ENCODE measurements at places on chromosomes 5 and 9.

GRCh38 chr5:142427015-142427364, 102.2 kb upstream of the SPRY4 start:
- no peak for DNase-seq

DNA sequence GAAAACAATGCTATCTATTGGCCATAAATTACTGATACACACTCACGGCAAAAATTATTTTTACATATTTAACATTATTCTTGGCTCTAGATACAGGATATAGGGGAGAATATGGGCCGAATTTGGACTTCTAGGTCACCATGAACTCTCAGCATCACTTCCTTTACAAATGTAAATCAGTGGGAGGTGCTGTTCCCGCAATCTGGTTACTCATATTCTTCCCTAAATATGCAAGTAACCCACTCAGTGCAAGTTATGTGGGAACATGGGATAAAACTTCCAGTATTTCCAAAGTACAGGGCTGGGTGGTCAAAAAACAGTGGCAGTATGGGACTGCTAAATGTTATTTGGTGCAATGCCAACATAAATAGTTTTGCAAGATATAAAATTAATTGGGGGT, 145.6 kb downstream of the PPP2R2B start:
- DNase-seq, result no peak

DNA sequence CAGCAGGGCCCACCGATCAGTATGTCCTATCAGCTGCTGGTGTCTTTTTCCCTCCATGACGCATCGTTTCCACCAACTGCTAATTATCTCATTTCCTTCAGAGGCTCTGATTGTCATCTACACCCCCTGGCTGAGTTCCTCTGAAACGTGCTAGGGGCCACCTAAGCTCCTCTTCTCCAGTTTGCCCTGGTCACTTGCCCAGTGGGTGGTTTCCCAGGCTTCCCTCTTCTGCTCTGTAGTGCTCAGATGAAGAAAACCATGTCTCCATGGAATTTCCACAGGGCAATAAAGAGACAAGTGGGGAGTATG, 65.3 kb downstream of the TSTD2 start:
- peak; percentile 80 for DNase-seq

DNA sequence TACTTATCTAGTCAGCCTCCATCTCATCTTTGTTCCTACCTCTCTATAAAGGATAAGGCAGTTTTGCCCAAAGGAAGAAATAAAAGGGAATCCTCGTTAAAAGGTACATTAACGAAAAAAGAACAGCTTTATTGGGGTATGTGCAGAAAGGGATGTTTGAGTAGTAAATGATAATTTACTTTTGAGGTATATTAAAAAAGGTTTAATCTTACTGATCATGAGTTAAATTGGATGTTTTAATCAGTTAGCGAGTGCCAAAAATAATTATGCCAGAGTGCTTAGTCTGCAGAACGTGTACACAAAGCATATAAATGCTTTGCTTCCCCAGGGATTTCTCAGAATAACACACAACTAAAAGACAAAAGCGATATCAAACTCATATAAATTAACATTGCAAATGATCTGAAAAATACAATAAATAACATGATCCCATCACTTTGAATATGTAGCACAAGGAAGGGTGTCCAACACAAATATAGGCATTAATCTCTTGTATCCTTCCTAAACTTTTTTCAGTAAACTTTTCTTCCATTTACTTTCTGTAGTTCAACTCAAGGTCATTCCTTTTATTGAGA, 865.0 kb downstream of the NR2F1-AS1 start:
- no peak for DNase-seq

GRCh38 chr9:36189976-36190375, 745 bp upstream of the CLTA start:
- DNase-seq, result peak; percentile 32

DNA sequence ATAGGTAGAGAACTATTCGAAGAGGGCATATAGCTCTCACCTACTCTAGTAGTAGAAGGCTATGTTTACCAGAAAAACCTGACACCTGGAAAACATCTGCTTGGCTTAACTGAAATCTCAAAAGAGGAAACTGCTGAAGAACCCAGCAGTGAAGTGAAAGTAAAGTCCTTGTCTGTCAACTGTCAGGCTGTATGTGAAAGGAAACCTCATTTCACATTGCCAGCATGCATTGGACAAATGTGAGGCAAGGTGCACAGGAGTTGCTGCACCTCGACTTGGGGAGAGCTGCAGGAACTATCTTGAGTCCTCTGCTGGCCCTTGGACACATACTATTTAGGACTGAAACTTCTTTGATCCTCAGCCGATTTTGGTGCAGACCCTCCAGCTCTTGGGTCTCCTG, 53.3 kb downstream of the NREP start:
- DNase-seq, result peak; percentile 49

DNA sequence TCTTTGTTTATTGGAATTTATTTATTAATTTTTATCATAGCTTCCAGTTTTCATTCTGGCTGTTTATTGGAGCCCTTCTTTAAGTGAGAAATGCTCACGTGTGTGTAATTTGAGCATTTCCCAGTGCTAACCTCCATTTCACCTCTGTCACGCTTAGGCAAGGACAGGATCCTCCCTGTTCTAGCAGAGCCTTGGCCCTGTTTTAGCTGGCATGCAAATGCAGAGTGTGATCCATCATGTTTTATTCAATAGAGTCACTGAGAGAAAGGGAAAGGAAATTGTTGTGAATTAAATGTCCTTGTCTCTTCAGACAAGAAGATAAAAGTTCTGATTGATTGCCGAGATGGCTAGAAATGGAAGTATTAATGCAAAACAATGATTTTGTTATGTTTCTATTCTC, 137.3 kb upstream of the ACO1 start:
- no peak for DNase-seq

DNA sequence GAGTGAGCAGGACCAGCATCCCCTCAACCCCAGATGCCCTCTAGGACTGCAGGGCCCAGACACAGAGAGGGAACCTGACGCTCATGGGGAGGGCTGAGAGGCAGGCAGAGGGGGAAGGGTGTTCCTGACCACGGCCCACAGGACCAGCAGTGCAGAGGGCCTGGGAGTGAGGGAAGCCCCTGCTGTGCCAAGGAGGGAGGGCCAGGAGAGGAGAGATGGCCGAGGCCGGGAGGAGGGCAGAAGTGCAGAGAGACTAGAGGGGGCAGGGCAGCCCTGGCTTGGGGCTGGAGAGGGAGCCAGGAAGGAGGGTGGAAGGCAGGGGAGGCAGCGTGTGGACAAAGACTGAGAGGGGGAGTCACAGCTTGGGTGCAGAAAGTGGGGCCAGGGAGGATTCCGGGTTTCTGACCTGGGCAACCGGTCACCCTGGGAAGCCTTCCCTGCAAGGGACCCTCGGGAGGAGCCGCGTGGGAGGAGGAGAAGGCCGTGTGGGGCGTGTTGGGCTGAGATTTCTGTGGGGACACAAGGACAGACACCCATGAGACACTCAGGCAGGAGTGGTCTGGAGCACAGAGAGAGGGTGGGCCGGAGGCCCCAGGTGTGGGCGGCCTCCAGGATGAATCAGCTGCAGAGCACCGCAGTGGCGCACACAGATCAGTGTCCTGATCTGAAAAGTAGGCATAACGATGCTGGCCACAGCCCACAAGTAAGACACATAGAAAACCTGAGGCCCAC, 117.5 kb downstream of the ADAMTS2 start:
- no peak for DNase-seq

GRCh38 chr9:134908524-134909309, 9.0 kb downstream of the FCN1 start:
- no peak for DNase-seq

GRCh38 chr9:86716326-86716922, 230.9 kb downstream of the GAS1 start:
- DNase-seq, result no peak

DNA sequence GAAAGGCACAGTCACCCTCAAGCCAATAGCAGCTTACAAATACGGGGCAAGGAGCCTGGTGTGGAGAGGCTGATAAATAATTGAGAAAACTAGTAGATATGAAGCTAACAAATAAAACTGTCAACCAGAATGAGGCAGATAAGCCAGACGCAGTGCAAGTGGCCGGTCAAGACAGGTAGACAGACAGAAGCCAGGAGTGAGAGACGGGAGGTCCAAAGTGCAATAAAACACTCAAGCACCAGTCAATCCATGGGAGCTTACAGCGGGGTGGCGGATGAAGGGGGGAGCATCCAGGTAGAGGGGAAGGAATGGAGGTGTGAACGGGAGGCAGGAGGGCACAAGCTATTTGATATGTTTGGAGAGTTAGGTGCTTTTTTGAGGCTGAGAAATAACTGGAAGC, 193.1 kb downstream of the FOXD4L6 start:
- no peak for DNase-seq

GRCh38 chr5:176352116-176352878, 9.3 kb downstream of the KIAA1191 start:
- no peak for DNase-seq

DNA sequence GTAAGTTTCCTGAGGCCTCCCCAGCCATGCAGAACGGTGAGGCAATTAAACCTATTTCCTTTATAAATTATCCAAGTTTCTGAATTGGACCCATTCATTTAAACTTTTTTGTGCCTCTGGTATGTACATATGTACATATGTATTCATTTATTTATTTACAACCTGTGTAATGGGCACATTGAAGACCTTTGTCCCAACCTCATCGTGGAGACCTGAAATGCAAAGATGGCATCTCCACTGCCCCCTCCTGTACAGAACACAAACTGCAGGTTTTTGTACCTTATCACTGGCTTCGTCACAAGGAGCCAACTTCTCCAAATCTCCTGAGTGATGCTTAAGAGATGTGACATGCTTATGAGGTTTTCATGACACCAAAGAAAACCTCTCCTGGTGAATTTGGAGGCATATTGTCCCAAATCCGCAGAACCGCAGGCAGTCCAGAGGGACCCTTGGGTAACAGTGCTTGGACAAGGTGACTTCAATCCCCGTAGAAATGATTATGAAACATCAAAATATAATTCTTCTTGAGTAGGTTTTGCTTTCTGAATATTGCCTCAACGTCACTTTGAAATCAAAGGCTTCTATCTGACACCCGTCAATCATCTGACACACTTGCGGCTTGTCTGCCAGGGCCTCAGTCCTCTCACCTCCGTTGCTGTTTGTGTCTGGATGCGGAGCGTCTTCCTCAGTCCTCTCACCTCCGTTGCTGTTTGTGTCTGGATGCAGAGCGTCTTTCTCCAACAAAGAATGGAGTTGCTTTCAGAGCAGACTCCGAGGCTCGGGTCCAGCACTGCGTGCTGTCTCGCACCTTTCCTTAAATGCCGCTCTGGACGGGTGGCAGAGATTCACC, 135.0 kb upstream of the IRX4 start:
- DNase-seq, result peak; percentile 58

DNA sequence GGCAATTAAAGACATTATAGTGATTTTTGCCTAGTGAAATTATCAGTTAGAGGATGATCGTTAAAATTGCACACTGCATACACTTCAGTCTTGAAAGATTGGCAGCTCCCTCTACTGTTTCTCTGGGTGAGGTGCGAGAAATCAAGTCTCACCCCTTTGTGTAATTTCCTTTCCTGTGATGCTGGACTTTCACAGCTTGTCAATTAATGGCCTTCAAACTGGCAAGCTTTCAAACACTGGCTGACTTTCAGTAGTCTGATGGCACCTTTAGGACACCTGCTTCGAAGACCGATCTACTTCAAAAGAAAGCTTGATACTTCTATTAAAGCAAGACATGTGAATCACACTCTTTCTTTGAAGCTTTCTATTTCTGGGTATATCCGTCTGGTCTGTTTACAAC, 706.7 kb upstream of the PTPRD start:
- peak; percentile 21 for DNase-seq

- DNase-seq, result peak; percentile 69
Observed at GRCh38 chr9:128702949-128703615, 779 bp downstream of the PKN3 start.

DNA sequence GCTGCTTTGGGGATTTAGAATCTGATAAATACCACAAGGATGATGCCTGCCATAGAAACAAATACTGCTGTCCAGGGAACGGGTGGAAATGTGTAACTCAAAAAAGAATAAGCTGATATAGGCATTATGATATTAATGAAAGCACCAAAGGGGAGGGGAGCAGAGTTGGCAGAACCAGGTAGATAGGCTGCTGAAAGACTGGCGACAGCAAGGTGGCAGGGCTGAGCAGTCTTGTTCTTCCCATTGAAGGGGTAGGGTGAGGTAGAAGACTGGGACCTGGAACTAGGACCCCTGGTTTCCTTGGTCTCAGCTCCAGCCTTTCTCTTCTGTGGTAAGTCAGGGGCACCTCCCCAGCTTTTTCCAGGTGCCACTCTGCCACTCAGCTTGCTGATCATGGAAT, 31.4 kb upstream of the TMOD1 start:
- DNase-seq, result peak; percentile 27

- DNase-seq, result no peak
Observed at GRCh38 chr9:132283165-132283564, 71.6 kb downstream of the SETX start.

GRCh38 chr9:70601000-70601951, 186.8 kb upstream of the KLF9 start:
- peak; percentile 21 for DNase-seq

DNA sequence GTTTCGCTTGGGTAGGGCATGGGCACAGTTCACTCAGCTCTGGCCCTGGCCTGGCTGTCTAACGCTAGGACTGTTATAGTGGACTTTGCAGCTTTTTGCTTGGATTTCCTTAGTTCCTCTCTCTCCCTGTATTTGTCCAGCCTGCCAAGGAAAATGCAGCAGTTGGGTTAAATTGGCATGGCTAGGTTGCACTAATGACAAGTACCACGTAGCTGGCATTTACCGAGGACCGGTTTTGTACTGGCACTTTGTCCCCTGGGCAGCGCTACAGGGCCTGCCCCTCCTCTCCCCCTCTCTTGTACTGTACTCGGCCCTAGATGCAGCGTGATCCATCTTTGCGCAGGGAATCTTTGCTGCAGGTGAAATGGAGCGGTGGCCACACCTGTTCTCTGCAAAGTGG, 2.4 kb downstream of the WDR5 start:
- no peak for DNase-seq

DNA sequence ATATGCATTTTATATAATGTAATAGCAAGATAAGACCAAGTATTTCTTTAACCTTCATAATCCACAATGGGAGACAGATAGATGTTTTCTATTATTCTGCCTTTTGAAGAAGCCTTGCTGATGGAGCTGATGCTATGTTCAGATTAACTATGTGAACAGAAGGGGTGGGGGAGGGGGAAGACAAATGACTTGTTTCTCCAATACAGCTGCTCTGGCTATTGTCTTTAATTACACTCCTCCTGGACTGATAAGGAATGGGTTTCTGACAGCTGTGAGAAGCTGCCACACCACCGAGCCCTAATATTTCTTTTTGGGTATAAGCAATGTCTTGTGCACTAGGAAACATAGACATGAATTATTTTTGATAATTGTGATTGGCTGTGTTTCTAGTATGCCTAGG, 62.0 kb downstream of the CAVIN4 start:
- peak; percentile 91 for DNase-seq

DNA sequence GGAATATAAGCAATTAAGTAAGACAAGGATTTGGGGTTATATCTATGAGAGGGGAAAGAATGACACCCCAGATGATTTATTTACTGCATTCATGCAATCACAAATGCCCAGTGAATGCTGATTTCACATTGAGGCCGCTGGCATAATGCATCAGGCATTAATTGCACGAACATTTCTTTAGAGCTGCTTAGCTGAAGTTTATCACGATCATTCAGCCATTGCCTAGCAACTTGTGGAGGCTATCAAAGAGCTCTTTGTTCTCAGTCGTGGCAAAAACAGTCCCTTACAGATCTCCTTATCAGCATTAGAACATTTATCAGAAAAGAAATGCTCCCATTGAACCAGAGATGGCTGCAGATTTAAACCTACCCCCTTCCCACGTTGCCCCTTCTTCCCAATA, 88.7 kb upstream of the PRRC1 start:
- DNase-seq, result peak; percentile 44

Data from hematopoietic multipotent progenitor cell treated with erythropoietin and hydrocortisone succinate and interleukin-3 and kit ligand, for 6 days (in vitro differentiated cells).